ENCODE measurements at places on chromosomes 5 and 9.
A peak's percentile ranks its signal among the peaks of the same experiment; 100 is the strongest.

DNA sequence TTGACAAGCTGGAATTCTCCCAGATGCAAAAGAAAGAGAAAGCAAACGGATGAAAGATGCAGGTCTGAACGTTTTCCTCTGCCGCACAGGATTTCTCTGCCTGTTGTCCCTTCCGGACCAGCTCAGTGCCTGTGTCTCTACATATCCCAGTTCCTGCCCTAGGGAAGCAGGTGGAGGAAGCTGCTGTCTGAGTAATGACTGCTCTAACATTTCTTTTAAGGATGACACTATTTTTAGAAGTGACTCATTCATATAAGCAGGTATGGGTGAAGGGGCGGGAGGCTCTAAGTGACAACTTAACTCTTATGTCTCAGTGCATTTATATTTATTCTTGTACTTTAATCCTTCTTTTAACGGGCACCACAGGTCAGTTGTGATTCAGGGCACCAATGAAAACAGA, 128.8 kb downstream of the SLC24A2 start:
- no peak overlapping the region for H3K4me3 ChIP-seq
- no peaks in the 10 kb centered on the region for H3K36me3 ChIP-seq
- DNase-seq = no peak
- H3K4me1 ChIP-seq = no peaks in the 10 kb centered on the region

DNA sequence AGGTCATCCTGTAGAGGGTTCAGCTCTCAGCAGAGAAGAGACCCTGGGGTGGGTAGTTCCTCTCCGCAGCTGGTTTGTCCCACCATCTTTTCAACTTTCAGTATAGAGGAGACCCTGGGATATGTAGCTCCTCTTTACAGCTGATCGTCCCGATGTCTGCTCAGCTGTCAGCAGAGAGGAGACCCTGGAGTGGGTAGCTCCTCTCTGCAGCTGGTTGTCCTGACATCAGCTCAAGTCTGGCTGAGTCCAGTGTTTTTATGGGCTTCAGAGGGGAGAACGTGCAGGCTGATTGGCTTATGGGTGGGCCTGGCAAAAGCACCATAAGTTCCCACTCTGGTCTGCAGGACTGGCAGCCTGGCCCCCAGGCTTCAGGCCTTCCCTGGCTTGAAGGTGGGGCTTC, 80.8 kb downstream of the NLN start:
- H3K4me3 ChIP-seq = no peak overlapping the region
- H3K27ac ChIP-seq = no peak overlapping the region

DNA sequence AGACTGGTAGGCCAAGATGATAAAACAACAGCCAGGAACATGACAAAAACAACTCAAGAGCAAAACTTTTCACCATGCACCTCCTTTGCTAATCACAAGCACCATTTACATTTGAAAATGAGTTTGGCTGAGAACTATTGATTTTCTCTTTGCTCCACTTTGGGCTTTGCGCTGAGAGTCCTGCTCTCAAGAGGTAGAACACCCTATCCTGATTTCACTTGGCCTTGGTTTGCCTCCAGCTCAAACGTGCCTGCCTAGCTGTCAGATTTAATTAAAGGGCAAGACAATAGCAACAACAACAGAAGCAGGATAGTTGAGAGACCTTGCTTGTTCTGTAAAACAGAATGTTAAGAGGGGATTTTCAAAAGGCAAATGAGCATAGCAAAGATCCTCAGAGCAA, 128.2 kb upstream of the ASTN2 start:
- H3K4me1 ChIP-seq = no peaks in the 10 kb centered on the region
- H3K27ac ChIP-seq = no peak overlapping the region
- no peak overlapping the region for H3K4me3 ChIP-seq
- no peaks in the 10 kb centered on the region for H3K36me3 ChIP-seq
- DNase-seq = no peak
- H3K27me3 ChIP-seq = peaks cover 5% of the 10 kb centered on the region

DNA sequence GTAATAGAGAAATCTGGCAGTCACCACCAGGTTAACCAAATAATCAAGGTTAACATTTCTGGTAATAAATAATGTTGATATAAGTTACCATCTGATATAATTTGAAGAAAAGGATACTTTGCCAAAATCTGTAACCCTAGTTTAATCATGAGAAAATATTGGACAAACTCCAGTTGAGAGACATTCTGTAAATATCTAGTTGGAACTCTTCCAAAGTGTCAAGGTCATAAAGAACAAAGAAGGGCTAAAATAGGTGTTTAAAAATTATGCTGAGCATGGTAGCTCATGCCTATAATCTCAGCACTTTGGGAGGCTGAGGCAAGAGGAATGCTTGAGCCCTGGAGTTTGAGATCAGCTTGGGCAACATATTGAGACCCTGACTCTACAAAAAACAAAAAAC, 253.3 kb downstream of the MRPS30 start:
- DNase-seq = no peak
- H3K27ac ChIP-seq = no peak overlapping the region
- H3K27me3 ChIP-seq = no peaks in the 10 kb centered on the region

DNA sequence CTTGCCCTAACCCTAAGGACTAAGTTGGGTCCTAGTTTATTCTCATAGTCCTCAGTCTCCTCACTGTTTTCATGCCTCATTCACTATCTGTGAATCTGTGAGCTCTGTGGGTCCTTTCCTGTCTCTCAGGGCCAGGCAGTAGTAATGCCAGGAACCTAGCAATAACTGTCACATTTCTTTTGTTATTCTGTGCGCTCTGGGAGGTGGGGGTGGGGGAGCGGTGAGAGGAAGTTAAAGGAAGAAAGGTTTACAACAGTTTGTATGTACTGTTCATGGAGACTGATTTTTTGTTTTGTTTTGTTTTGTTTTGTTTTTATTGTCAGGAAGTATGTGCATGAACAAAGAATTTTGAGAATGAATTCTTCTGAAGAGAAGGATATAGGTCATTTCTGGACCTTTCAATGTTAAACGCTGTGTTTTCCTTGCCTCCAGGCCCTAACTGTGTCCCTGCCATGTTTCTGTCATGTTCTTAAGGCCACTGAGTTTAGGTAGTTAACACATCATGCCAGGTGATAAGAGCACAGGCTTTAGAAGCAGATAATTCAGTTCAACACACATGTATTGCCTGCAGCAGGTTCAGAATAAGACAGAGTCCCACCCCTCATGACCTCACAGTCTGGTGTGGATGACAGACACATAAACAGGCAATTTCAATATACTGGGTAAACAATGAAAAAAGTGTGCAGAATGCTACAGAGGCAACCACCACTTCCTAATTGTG, 13.3 kb upstream of the FEM1C start:
- H3K27me3 ChIP-seq = peaks cover 5% of the 10 kb centered on the region
- H3K27ac ChIP-seq = no peak overlapping the region
- no peaks in the 10 kb centered on the region for H3K36me3 ChIP-seq
- DNase-seq = no peak
- H3K4me3 ChIP-seq = no peak overlapping the region

DNA sequence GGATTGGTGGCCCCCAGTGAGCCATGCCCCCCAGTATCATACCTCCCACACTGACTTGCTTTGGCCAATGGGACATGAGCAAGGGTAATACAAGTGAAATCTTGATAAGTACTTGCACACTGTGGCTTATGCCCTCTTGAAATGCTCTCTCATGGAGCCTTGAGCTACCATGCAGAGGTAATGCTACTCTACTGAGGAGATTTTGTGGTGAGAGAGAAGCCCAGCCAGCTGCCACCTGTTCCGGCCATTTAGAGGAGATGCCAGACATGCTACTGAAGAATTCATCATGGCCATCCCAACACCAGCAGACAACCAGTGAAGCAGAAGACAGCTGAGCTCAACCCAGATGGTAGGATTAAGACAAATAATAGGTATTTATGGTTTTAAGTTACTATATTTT, 299.5 kb downstream of the MEF2C start:
- H3K4me1 ChIP-seq = no peaks in the 10 kb centered on the region
- H3K36me3 ChIP-seq = no peaks in the 10 kb centered on the region
- no peak for DNase-seq
- H3K27ac ChIP-seq = no peak overlapping the region
- no peak overlapping the region for H3K4me3 ChIP-seq
- peaks cover 6% of the 10 kb centered on the region for H3K27me3 ChIP-seq

DNA sequence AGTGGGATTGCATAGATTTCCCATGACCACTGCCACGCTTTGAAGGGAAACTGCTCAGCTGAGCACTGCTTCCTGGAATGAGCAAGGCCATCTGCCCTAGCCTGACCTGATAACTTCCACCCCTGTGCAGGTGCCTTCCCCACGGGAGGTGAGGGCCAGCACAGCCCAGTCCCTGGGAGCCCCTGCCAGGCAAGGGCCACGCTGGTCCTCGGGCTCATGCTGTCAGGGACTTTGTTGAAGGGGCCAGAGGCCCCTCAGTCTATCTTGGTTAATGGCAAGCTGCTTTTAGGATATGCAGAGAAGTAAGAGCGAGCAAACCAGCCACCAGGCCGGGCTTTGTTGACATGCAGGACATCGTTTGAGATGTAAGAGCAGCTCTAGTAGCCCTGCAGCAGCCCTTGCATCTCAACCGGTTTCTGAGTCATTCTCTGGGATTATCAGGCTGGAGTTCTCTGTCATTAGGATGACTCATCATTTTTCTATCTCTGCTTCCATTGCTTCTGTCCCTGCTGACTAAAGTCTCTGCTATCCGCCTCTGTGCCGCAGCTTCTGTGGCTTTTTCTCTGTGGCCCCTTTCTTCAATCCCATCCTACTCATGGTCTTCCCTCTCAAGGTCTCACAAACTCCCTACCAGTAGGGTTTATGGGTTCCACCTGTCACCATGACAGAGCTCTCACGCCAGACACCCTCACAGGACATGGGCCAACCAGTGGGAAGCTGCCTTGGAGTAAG, 30.6 kb upstream of the IQGAP2 start:
- H3K27ac ChIP-seq = peak overlapping the region; percentile 9
- H3K4me3 ChIP-seq = no peak overlapping the region
- DNase-seq = no peak

DNA sequence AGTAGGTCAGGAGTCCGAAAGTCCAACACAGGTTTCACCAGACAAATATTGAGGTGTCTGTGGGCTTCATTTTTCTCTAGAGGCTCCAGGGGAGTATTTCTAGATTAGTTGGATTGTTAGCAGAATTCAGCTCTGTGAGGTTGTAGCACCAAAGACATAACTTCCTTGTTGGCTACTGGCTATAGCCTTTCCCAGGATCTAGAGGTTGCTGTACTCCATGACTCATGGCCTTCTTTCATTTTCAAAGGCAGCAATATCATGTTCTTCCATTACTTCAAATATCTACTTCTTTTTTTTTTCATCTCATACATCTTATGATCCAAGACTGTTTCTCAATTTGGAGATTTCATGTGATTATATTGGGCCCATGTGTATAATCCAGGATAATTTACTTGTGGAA, 404.0 kb upstream of the FAM174A start:
- no peaks in the 10 kb centered on the region for H3K4me1 ChIP-seq
- H3K27ac ChIP-seq = no peak overlapping the region
- no peaks in the 10 kb centered on the region for H3K27me3 ChIP-seq
- no peaks in the 10 kb centered on the region for H3K36me3 ChIP-seq
- no peak for DNase-seq

DNA sequence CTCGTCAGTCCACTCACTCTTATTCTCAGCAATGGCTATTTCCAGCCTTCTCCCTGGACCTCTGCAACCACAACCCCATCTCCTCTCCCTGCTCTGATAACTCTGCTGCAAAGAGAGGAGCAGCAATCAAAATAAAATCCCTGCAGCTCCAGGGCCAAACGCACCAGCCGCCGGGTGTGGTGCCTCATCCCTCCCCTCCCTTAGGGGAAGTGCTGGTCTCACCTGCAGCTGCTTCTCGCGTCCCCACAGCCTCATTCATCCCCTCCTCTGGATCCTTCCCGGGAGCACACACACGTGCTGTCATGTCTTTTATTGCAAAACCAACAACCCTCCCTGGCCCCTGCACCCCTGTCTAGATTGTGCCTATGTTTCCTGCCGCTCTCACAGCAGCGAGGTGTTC, 77.8 kb downstream of the TENT4A start:
- no peak overlapping the region for H3K27ac ChIP-seq
- peaks cover 14% of the 10 kb centered on the region for H3K27me3 ChIP-seq
- no peaks in the 10 kb centered on the region for H3K36me3 ChIP-seq
- no peaks in the 10 kb centered on the region for H3K4me1 ChIP-seq

- peaks cover 33% of the 10 kb centered on the region for H3K36me3 ChIP-seq
- H3K27me3 ChIP-seq = no peaks in the 10 kb centered on the region
- H3K4me1 ChIP-seq = peaks cover 49% of the 10 kb centered on the region
- peak overlapping the region; percentile 16 for H3K4me3 ChIP-seq
Measured at GRCh38 chr9:6686396-6686795, 40.9 kb upstream of the GLDC start.

- no peak overlapping the region for H3K4me3 ChIP-seq
- DNase-seq = no peak
- H3K36me3 ChIP-seq = peaks cover 26% of the 10 kb centered on the region
- H3K27ac ChIP-seq = peak overlapping the region; percentile 20
- H3K4me1 ChIP-seq = no peaks in the 10 kb centered on the region
- H3K27me3 ChIP-seq = no peaks in the 10 kb centered on the region
Measured at GRCh38 chr5:136174021-136174659, 18.8 kb downstream of the SMIM32 start.

GRCh38 chr5:12936221-12936620, 1008.3 kb downstream of the DNAH5 start:
- H3K4me1 ChIP-seq = no peaks in the 10 kb centered on the region
- H3K27ac ChIP-seq = no peak overlapping the region
- DNase-seq = no peak

DNA sequence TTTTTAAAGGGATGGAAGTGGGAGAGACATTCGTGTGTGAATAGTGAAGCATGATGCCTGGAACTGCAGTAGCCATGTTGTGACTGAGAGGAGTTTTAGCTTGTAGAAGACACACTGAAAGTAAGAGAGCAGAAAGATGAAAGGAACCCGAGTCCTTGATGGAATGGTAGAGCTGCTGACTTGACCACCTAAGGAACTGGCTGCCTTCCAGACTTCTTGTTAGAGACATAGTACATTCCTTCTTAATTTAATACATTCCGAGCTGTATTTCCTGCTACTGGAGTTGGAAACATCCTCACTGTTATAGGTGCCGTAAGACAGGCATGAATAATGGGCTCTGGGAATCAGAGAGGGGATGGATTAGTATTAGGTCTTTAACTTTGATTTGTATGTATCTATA, 7.4 kb downstream of the CER1 start:
- DNase-seq = no peak
- peaks cover 24% of the 10 kb centered on the region for H3K27me3 ChIP-seq
- peaks cover 5% of the 10 kb centered on the region for H3K4me1 ChIP-seq
- H3K4me3 ChIP-seq = no peak overlapping the region
- no peaks in the 10 kb centered on the region for H3K36me3 ChIP-seq
- H3K27ac ChIP-seq = no peak overlapping the region

DNA sequence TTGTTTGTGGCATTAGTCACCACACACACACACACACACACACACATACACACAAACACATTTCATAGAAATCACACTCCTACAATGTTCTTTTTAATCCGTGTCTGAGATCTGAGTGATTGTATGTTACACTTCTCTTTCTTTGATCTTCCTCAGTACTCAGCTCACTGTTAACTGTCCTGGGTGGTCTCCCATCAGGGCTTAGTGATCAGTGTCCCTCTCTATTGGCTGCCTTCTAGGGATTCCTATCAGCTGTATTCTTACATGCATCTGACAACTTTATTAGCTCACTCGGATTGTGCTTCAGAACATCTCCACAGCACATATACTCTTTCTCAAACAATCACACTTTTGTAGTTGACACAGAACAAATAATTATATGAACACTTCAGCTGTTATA, 170.2 kb upstream of the POU5F2 start:
- DNase-seq = no peak
- no peak overlapping the region for H3K4me3 ChIP-seq
- no peaks in the 10 kb centered on the region for H3K36me3 ChIP-seq
- H3K27me3 ChIP-seq = no peaks in the 10 kb centered on the region

Data from stimulated activated naive B cell treated with anti-CD40 and anti-IgM and Interleukin-4, amounts not matched to agents 10 μg/mL and 1 μg/mL and 100 μg/mL, for 72 hours (primary cell).